ENCODE measurements at places on chromosomes 11 and 22. TPM values are rescaled to one million over a fixed set of nuclear protein-coding genes. Genes with fewer than 3 reads are reported as not detected.

KRTAP5-11 gene
- not detected for total RNA-seq

UBQLN3 gene
- total RNA-seq, result not detected

ATG16L2 gene
- total RNA-seq, result 15.3 TPM

VPREB3 gene
- not detected for total RNA-seq
